H7 (cell line): ENCODE measurements at places on chromosomes 2 and 18.

DNA sequence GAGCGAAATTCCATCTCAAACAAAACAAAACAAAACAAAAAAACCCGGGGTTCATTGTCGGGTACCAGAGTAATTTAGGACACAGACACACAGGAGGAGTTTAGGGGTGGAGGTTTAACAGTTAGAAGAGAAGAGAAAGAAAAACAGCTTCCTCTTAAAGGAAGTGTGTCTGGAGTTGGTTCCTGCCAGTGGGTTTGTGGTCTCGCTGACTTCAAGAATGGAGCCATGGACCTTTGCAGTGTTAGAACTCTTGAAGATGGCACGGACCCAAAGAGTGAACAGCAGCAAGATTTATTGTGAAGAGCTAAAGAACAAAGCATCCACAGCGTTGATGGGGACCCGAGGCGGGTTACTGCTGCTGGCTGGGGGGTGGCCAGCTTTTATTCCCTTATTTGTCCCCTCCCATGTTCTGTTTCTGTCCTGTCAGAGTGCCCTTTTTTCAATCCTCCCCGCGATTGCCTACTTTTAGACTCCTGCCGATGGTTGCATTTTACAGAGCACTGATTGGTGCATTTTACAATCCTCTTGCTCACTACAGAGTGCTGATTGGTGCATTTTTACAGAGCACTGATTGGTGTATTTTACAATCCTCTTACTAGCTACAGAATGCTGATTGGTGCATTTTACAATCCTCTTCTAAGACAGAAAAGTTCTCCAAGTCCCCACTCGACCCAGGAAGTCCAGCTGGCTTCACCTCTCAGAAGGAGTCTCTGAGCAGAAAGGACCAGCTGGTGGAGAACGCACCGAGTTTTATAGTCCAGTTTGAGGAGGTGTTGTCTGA lies 28.7 kb upstream of the ATP8B1 start:
- DNase-seq, result no peak

- no peak for DNase-seq
These were observed 57.9 kb downstream of the DYNC1I2 start for GRCh38 chr2:171745141-171745540.

- DNase-seq, result no peak
These were observed 5.4 kb downstream of the KLHL14 start for GRCh38 chr18:32767400-32767799.

- no peak for DNase-seq
These were observed 44.5 kb downstream of the TNS1 start for GRCh38 chr2:217958206-217958883.

GRCh38 chr18:10353791-10354190 lies 100.6 kb upstream of the APCDD1 start:
- no peak for DNase-seq

DNA sequence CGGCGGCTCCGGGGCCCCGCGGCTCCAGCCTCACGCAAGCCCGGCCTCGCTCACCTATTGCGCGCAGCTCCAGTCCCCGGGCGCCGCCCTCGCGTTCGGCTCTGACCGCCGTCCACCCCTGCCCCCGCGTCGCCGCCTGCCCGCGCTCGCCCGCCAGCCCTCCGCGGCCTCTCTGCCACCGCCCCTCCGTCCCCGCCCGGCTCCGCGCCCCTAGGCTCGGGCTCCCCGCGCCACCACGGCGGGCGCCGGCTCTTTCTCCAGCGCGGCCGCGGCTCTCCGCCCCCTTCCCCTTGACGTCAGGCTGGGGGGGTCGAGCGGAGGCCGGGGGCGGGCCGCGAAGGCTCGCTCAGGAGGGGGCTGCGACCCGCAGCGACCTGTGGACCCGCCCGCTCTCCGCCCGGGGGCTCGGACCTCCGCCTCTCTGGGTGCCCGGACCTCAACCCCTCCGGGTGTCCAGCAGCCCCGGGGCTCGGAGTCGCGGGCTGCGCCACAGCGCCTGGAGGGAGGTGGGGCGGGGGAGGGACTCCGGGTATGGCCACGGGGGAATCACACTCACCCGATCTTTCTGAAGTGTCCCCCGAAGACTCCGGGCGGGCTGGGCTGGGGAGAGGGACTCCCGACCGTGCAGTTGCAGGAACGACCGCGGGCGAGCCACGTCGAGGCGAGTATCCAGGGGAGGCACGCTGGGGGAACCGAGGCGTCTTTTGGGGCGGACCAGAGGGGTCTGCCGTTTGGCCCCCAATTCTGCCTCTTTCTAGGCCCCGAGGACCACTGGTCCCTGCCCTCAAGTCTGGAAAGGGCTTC lies at the start of gene SEMA4C:
SEMA4C (minus strand) TSS at position 259 of the 804 bp plus-strand sequence. CDS start 2,194 bp downstream, outside the sequence.
- DNase-seq, result peak; percentile 90

DNA sequence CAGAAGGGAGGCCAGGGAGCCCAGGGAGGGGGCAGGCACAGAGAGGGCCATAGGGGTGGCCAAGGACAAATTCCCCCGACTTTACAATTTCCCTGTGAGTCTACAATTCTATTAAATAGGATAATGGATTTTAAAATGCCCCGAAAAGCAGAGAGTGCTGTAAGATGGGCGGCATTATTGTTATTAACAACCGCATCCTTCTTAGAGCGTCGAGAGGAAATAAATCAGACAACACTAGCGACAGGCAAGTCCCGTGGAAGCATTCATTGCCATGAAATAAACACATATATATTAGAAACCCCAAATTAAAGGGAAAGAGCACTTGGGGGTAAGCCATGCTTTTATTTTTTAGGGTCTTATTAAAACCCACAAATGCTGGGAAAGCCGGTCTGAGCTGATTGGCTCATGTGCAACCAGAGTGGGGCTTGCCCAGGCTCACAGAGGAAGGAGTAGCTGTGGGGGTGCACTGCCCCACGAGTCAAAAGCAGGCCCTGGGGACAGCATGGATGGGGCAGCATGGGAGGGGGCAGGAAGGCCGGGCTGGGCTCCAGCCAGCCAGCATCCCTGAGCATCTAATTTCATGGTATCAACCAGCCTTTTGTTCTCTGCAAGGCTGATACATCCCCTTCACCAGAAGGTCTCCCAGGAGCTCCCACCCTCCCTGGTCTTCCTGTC lies 187.1 kb downstream of the CELF4 start:
- DNase-seq, result peak; percentile 34

DNA sequence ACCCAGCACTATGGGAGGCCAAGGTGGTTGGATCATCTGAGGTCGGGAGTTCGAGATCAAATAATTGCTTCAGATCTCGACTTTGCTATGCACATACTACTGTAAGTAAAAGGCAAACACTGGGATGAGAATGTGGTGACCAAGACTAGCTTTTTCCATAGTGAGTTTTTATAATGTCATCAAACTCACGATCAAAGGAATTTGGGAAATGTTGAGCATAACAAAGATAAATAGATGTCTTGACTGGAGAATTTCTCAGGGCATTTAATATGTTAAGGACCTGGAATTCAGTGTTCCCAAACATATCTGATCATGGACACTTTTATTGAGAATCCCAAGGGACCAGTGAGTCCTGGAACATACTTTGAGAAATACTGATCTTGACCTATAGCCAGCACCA lies 205.6 kb downstream of the ARHGAP15 start:
- DNase-seq, result no peak

DNA sequence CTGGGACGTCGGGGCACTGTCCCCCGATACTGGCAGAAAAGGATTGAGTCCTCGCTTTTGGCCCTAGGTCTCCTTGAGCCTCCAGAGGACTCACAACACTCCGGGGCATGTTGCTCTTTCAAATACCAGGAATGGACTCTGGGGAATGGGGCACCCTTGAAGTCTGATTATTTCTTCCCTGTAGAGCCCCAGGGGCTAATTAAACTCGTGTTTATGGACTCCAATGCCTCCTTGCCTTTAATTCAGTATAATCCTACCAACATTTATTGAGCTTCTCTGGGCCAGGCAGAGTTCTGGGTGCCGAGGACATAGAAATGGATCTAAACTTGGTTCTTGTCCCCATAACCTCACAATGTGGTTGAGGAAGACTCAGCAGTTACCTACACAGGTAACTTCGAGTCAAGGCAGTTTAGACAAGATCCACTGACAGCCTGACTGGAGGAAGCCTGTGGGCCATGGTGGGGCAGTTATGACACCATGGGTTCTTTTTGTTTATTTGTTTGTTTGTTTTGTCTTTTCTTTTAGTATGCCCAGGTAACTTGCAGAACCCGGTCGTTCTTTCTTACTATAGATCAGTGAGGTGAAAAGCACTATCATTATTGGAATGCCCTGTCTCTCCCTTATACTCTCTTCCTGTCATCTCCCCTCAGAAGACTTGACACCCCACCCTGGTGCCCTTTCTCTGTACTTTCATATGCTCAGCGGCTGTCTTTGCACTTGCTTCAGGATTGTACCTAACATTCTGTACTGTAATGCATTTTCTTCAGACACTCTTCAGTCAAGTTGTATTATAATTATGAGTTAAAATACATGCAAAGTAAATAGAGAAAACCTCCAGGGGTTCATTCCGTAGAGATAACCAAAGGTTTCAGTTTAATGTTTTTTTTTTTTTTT lies 3.2 kb downstream of the CFLAR start:
- DNase-seq, result no peak

DNA sequence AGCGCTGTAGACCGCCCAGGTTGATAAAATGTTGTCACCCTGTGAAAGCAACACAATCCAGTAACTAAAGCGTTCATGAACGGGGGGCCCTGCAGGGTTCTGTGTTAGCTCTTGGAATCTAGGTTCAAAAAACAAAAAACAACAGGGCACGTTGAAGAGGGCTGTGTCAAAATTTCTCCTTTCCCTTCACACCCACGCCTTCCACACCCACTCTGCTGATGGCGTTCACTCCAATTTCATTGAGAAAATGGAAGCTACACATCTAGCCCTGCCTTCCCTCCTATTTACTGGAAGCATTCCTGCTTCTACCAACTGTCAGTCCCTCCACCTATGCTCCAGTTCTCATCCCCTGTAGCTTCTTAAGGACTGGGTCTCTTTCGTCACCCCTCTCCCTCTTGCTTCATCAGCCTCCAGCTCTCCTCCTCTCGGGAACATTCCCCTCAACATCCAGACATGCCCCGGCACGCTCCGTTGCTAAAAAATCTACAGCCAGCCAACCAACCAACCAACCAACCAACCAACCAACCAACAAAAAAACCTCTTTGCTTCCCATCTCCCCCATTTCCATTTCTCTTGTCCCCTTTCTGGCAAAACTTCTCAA lies 98.4 kb upstream of the SP3 start:
- no peak for DNase-seq

DNA sequence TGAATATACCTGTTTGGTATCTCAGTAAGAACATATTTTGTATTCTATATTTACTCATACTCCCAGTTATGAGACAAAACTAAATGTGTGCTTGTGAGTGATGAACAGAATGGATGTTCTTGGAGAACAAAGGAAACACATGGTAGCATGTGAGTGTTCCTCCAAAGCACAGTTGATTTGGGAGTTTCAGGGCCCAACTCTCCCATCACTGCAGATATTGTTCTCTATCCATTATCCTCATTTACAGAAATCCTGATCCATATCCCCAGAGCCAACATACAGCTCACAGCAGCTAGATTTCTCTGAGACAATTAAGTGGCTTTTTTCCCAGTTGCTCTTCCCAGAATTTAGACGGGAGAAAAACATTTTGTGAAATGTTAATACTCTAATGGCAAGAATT lies 75.6 kb upstream of the MAPRE2 start:
- no peak for DNase-seq

DNA sequence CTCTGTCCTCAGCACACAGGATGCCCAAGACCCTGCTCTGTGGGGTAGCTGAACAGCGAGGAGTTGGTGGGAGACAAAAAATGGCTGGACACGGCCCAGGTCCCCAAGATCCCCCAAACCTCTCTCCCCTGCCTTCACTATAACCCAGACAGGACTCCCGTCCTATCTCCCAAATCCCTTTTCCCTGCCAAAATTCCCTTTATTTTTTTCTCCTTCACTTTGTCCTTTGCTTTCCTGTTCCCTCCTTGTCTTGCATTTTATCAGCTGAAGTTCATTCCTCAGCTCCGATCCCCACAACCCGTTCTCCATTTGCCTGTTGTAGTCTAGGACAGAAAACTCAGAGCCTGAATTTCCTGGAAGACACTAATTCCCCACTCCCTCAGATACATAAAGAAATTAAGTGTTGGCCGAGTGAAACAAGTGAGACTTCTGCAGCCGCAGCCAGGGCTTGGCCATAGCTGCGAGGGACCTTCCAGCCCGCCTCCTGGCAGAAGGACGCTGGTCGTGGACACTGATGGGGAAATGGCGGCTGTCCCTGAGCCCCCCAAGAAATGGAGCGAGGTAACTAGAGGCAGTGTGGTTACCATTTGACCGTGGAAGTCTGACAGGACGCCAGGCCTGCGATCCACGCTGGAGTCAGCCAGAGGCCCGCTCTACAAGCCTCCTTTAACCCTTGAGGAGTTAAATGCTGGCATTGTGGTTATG lies 173.6 kb downstream of the BCL2 start:
- DNase-seq, result no peak

GRCh38 chr18:13530033-13530878 lies 196.1 kb downstream of the FAM210A start:
- DNase-seq, result peak; percentile 43

DNA sequence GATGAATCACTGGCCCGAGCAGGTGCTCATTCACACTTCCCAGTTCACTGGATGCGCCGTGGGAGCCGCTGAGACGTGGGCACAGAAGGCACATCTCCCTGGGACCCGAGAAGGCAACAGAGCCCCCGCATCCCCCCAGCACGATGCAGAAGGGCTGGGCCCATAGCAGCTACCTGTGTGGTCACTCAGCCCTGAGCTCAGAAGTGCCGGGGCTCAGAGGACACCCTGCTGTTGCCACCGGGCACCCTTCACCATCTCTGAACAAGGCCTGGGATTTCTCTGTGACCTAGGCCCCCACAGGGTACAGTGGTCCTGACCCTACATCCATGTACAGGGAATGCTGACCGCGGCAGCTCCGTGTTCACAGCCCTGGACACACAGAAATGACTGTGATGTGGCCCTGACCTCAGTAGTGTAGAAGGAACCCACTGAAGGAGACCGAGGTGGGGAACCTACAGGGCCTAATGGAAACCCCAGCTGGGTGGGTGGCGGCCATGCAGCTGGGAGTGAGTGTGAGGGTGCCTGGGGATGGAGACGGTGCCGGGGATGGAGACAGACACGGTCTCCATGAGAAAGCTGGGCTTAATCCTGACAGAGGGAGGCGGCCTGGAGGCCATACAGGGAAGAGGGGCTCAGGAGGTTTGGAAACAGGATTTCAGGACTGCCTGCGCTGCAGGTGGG lies 111.9 kb upstream of the OTOS start:
- DNase-seq, result peak; percentile 16

GRCh38 chr18:75201282-75202270 lies 7.4 kb downstream of the PTGR3 start:
- DNase-seq, result no peak

DNA sequence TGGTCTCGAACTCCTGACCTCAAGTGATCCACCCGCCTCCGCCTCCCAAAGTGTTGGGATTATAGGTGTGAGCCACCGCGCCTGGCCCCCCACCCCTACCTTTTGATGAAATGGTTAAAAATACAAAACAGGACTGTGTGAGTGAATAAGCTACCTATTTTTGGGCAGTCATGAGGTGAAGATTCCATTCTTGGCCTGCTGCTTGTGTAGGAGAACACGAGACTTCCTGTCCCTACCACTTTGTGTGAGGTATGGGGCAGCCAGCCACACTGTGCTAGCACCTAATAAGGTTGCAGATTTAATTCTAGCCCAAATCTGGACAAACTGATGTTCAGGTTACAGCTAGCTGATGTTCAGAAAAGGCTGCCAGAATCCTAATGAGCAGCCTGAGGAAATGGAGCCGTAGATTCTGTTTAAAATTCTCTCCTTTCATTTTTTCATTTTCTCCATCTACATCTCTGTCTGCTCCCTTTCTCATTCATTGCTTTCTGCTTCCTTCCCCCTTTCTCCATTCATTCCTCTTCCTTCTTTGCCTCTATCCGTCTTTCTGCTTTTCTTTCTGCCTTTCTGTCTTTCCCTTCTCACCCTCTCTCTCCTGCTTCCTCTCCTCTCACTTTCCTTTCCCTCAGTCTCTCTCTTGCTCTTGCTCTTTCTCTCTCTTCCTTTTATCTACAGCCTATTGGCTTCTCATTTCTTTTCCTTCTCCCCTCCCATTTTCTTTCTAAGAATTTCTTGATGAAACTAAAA lies 4.6 kb upstream of the LTBP1 start:
- DNase-seq, result no peak
